NCI-H1694 treated with DMSO at 0.1 percent for 48 hours (cell line): ENCODE measurements at places on chromosomes 11 and 22.

DNA sequence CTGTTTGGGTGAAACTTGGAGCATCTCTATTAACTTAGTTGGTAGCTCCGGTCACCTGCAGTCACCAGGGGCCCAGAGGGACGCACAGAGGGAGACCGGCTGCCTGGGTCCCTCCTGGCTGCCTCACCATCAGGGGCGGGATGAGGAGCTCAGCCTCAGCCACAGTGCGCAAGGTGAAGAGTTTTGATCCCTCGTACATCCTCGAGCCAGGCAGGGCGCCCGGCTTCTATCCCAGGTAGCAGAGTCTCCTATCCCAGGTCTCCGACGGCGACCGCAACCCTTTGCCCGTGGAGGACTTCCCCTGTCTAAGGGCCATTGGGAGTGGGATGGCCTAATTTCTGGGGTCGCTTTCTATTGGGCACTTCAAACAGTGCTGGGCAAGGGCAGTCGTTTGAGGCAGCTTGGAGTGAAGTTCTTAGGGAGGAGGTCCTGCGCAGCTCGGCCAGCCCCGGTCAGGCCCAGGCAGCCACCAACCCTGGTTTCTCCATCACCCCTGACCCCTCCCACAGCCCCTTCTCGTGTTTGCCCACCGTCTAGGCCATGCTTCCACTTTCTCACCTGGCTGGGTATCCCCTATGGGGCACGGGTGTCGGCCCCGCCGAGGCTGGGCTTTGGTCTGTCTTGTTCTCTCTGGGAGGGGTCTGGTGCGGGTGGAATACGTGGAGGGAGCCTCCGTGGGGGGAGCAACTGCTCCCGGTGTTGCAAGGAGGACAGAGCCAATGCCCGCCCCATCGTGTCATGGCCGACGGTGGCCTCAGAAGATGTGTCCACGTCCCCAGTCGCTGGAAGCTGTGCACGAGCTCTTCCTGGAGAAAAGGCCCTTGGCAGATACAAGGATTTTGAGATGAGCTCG, 3.6 kb upstream of the MRGPRG start:
- DNase-seq: no peak

GRCh38 chr11:45773786-45774655, 30.9 kb upstream of the SLC35C1 start:
- DNase-seq: no peak

DNA sequence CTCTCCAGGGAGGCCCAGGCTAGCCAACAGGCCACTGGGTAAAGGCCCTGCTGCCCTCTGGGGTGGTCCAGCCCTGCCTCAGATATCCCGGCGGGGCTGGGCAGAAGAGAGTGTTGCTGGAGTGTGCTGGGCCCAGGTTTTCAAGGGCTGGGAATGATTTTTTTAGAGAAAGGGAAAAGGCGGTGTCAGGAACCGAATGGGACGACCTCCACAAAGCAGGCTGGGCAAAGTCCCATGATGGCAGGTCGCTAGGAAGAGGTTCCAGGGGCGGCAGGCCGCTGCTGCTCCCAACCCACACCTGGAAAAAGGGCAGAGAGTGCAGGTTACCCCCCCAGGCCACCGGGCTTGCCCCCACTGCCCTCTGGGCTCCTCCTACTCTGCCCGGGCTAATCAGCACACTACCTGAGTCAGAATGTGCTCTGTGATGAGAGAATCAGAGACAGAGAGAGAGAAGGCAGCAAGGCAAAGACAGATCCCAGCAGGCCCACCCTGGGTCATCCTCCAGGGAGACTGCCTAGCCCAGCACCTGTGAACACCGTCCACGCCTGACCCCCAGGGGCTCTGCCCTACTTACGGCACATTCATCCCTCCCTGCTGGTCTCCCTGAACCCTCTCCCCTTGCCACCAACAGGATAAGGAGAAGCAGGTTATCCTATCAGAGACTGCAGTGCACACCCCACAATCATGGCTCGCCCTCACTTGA, 4.6 kb downstream of the PATZ1 start:
- DNase-seq: no peak

- DNase-seq: no peak
These were observed 26.5 kb downstream of the TMEM45B start for GRCh38 chr11:129842138-129842537.

GRCh38 chr22:36299911-36300310, 47.0 kb downstream of the APOL1 start:
- DNase-seq: no peak

- DNase-seq: no peak
These were observed 38.3 kb downstream of the GAB4 start for GRCh38 chr22:16969508-16970327.

- DNase-seq: no peak
These were observed 1.5 kb upstream of the SIPA1 start for GRCh38 chr11:65636108-65637031.

DNA sequence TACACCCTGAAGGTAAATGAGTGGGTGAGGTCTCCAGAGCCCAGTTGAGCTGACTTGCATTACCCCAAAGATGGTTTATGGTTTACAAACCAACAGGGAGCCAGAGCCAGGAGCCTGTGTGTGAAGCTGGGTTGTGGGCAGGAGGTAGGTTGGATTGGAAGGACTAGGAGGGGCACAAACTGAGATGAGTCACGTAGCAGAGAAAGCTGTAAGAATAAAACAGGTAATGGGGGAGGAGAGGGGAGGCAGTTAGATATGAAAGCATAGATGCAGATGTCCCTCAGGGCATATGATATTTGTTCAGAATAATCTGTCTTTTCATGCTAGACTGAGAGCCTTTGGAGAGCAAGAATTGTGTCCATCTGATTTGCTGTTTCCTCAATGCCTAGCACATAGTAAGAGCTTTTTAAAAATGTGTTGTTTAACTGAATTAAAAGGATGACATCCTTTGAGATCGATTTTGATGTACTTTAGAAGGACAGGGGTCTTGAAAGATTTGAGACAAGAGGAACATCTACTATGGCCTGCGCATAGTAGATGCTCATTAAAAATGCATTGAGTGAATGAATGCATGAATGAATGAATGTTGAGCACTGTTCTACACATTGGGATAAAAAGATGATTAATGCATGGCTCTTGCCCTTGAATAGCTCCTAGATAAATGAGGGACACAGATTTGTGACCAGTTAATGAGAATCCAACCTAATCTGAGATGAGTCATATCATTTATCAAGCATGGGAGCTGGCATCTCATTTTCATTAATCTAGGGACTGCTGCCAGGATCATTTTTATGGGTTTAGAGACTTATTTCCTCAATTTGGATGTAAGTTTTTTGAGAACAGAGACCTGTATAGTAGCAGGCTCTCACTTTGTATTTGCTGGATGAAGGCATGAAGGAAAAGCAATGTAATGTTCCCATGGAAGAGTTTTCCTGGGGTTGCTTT, 175.8 kb upstream of the BDNF start:
- DNase-seq: no peak

- DNase-seq: no peak
These were observed 44.0 kb downstream of the IGF2 start for GRCh38 chr11:2095198-2095520.

DNA sequence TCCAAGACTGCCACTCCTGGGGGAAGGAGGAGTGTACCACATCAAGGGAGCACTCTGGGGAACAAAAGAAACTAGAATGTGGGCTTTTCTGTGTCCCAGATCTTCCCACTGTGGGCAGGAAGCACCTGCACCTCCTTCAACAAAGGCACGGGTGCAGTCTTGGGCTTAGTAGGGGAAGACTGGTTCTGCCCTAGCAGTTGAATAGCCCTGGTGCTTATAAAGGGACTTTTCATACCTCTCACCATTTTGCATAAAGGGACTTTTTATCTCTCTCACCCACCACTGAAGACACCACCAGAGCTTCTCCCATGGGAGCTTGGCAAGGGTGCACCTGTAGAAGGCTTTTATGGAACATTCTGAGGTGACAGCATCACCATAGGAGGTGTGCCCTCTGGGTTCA, 65.8 kb upstream of the MS4A8 start:
- no peak for DNase-seq
